ENCODE measurements at places on chromosomes 6 and 20.

DNA sequence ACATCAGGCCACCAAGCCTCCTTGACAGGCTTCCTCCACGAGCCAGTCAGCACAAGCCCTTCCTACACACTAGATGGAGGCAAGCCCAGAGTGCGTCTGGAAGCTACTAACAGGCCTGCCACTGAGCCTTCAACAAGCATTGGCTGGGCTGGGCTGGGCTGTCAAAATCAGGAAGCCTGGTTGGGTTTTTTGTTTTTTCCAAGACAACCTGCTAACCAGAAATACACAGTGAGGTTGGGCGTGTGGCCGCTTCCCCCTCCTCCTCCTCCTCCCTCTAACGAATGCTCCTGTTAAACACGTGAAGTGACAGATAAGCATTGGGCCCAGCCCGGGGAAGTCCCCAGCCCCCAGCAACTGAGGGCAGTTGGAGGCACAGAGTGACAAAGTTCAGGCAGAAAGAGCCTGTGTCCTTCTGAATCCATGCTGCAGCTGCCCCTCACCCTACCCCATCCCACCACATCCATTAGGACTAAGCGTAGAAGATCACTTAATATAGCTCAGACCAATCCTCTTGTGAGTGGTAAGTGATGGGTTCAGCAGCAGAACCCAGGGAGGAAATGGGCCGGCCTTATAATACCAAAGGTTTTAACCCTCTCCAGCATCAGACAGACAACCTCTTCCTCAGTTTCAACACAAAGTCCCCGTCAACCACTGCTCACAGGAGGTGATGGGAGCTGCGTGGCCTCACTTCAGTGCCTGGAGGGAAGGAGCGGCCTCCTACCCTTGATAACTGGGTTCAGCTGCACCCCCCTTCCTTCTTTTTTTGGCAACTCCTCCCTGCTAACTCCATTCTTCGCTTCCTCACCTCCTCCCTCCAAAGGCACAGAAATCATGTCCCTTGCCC lies 1.1 kb downstream of the NFATC2 start:
- H3K4me1 ChIP-seq: no peaks in the 10 kb centered on the region
- no peaks in the 10 kb centered on the region for H3K36me3 ChIP-seq
- no peaks in the 10 kb centered on the region for H3K27me3 ChIP-seq
- H3K27ac ChIP-seq: peak overlapping the region; percentile 88
- peak; percentile 62 for DNase-seq

DNA sequence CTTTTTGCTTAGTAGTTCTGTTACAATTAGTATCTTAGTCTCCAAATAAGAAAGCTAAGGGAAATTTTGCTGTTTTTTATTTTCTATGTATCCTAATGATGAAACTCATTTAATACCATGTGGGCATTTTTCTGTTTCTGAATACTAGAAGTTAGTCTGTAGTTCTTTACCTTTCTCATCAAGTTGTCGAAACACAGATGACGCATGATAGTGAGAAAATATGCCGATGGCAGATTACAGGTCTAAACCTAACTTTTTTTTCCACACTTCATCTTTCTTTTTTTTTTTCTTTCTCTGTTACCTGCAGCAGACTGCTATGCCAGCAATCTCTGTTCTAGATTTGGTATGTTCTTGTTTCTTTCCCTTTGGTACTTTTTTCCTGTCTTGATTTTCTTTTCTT lies 43.3 kb upstream of the KIF25 start:
- H3K4me3 ChIP-seq: no peak overlapping the region
- H3K27me3 ChIP-seq: no peaks in the 10 kb centered on the region
- no peaks in the 10 kb centered on the region for H3K4me1 ChIP-seq
- no peak for DNase-seq

DNA sequence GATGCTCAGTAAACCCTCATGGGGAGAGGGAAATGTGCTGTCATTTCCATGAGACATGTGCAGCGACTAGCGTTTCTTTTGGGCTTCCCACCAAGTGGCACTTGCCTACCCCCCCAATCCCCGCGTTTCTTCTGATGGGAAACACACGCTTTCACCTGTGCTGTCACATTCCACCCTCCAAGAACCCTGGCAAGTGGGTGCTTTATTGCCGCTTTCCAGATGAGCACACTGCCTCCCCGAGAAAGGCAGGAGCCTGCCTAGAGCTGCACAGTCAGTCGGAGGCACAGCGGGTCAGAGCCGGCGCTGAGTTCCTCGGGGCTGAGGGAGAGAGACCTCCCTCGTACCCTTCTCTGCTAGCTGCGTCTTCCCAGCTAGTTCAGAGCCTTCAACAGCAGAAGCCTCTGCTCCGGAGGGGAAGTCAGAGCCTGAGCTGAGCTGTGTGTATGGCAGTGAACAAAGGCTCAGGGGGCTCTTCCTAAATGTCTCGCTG lies 12.3 kb upstream of the CCDC167 start:
- H3K4me1 ChIP-seq: no peaks in the 10 kb centered on the region
- no peak overlapping the region for H3K27ac ChIP-seq
- DNase-seq: no peak
- H3K36me3 ChIP-seq: no peaks in the 10 kb centered on the region
- H3K4me3 ChIP-seq: no peak overlapping the region
- no peaks in the 10 kb centered on the region for H3K27me3 ChIP-seq

DNA sequence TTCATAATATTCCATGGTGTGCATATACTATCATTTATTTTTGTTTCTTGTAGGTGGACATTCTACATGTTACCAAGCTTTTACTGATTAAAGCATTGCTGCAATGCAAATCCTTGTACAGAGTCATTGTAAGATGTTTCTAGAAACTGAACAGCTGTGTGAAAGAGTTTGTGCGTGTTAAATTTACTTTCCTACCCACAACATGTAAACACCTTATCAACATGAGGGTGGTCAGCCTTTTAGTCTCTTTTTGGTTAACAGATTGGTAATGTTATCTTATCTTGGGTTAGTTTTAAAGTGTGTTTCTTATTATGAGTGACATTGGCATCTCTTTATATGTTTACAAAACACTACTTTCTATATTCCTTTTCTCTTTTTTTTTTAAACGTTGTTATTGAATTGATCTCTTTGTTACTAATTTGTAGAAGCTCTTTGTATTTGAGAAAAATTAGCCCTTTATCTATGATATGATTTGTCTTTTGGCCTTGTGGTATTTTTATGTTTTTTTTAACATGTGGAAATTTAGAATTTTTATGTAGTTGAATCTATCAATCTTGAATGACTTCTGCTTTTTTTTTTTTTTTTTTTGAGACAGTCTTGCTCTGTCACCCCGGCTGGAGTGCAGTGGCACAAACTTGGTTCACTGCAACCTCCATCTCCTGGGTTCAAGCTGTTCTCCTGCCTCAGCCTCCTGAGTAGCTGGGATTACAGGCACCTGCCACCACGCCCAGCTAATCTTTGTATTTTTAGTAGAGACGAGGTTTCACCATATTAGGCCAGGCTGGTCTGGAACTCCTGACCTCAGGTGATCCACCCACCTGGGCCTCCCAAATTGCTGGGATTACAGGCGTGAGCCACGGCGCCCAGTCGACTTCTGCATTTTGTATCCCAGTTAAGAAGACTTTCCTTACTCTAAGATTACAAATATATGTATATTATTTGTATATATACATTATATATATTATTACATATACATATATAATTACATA lies 112.1 kb downstream of the TCP11 start:
- H3K4me3 ChIP-seq: no peak overlapping the region
- DNase-seq: no peak
- H3K4me1 ChIP-seq: peaks cover 39% of the 10 kb centered on the region
- no peaks in the 10 kb centered on the region for H3K27me3 ChIP-seq
- H3K27ac ChIP-seq: peak overlapping the region; percentile 34
- no peaks in the 10 kb centered on the region for H3K36me3 ChIP-seq

- no peak overlapping the region for H3K27ac ChIP-seq
- H3K36me3 ChIP-seq: no peaks in the 10 kb centered on the region
- H3K4me3 ChIP-seq: no peak overlapping the region
- DNase-seq: no peak
Measured at GRCh38 chr6:12645941-12646340, 70.6 kb upstream of the PHACTR1 start.

GRCh38 chr6:105780146-105780860 lies 305.8 kb upstream of the PRDM1 start:
- no peaks in the 10 kb centered on the region for H3K27me3 ChIP-seq
- peaks cover 4% of the 10 kb centered on the region for H3K4me1 ChIP-seq
- no peak overlapping the region for H3K4me3 ChIP-seq
- no peaks in the 10 kb centered on the region for H3K36me3 ChIP-seq

DNA sequence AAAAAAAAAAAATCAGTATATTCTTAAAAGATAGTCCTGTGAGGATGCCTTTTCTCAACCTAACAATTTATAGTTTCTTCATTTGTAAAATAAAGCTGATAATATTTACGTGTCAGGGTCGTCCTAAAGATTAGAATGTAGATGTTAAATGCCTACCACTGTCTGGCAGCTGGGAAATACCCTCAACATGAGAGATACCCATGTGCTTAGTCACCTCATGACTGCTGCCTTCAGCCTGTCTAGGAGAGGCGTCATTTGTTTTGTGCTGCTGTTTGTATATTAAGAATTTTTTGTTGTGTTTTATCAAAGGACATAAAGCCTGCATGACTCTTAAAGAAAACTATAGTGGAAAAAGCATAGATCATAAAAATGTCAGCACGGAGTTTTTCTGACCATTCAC lies 9.5 kb downstream of the FAM120B start:
- no peak for DNase-seq
- H3K27ac ChIP-seq: no peak overlapping the region
- H3K27me3 ChIP-seq: no peaks in the 10 kb centered on the region
- H3K4me3 ChIP-seq: no peak overlapping the region
- H3K4me1 ChIP-seq: no peaks in the 10 kb centered on the region
- H3K36me3 ChIP-seq: no peaks in the 10 kb centered on the region

DNA sequence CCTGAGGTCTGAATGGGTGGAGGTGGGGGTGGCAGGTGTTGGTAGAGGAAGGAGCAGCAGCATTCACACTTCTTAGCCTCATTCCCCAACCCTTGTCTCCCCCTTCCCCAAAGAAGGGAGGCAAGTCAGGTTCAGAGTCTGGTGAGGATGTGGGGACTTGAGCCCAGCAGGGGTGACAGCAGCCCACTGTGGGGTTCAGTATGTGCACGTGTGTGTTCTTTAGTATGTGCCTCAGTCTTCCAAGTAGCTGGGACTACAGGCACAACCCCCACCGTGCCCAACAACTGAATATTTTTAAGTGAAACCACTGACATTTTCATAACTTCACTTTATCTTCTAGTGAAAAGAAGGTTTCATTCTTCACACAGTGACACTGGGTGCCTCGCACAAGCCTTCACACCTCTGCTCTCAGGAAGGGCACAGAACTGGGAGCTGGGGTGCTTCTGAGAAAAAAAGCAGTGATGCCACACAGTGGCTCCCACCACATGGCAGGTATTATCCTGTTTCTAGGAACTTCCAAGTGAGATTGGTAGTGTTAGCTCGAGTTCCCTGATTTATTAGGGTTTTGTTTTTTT lies 33.4 kb upstream of the PRELID3B start:
- no peaks in the 10 kb centered on the region for H3K36me3 ChIP-seq
- no peaks in the 10 kb centered on the region for H3K4me1 ChIP-seq
- H3K4me3 ChIP-seq: no peak overlapping the region
- no peak for DNase-seq

GRCh38 chr20:25466846-25467245 lies 59.4 kb downstream of the GINS1 start:
- no peaks in the 10 kb centered on the region for H3K4me1 ChIP-seq
- H3K27me3 ChIP-seq: no peaks in the 10 kb centered on the region
- no peaks in the 10 kb centered on the region for H3K36me3 ChIP-seq
- no peak for DNase-seq
- H3K4me3 ChIP-seq: no peak overlapping the region
- no peak overlapping the region for H3K27ac ChIP-seq

DNA sequence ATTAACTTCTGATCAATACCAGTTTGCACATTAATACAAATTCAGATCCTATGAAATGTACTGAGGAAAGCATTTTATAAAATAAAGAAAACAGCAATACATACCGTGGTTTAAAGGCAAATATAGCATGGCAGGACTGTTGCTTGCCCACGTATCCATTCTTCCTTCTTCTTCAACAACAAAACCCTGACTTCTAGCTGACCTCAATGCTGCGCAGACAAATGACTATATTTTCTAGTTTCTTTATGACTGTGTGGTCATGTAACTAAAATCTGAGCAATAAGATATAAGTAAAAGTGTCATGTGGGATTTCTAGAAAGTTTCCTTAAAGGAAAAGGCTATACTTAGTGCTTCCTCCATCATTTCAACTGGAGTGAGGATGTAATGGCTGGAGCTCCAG lies 85.0 kb downstream of the CDC40 start:
- H3K27me3 ChIP-seq: no peaks in the 10 kb centered on the region
- no peak overlapping the region for H3K27ac ChIP-seq
- no peaks in the 10 kb centered on the region for H3K4me1 ChIP-seq
- no peaks in the 10 kb centered on the region for H3K36me3 ChIP-seq
- no peak for DNase-seq
- no peak overlapping the region for H3K4me3 ChIP-seq

GRCh38 chr20:31920275-31920855 lies 31.5 kb downstream of the PDRG1 start:
- H3K27me3 ChIP-seq: no peaks in the 10 kb centered on the region
- no peak overlapping the region for H3K27ac ChIP-seq
- H3K36me3 ChIP-seq: no peaks in the 10 kb centered on the region
- no peak overlapping the region for H3K4me3 ChIP-seq
- no peak for DNase-seq

DNA sequence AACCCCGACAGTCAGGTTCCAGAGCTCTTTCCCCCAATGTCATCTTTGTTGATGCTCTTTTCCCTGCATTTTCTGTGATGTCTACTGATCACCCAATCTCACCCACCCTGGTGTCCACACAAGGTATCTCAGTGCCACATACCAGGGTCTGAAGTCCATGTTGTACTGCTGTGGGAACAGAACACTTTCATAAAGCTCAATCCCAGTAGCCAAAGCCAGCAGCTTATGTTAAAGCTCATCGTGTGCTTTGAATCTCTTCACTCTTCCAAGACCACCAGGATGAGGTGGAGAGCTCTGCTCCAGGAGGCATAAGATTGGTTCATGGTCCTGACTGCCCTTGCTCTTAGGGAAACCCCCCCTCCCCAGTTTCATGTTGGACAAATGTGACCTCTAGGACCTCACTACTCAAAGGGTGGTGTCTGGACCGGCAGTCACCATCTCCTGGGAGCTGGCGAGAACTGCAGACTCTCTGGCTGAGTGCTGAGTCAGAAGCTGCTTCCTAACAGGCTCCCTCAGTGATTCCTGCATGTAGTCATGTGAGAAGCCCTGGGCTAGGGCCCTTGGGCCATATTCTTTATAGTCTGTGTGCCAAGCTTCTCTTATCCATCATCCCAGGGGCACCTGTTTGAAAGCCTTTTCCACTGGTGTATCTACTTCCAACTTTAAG lies 13.4 kb upstream of the CPNE5 start:
- H3K27ac ChIP-seq: peak overlapping the region; percentile 5
- no peak for DNase-seq
- no peaks in the 10 kb centered on the region for H3K36me3 ChIP-seq
- H3K4me1 ChIP-seq: no peaks in the 10 kb centered on the region

GRCh38 chr20:43690943-43691598 lies 24.2 kb downstream of the MYBL2 start:
- no peak for DNase-seq
- H3K27ac ChIP-seq: no peak overlapping the region
- no peaks in the 10 kb centered on the region for H3K27me3 ChIP-seq
- H3K4me1 ChIP-seq: no peaks in the 10 kb centered on the region
- H3K36me3 ChIP-seq: no peaks in the 10 kb centered on the region

All from tibial nerve (tissue), 4 donors.